Activated CD8-positive, alpha-beta T cell treated with anti-CD3 and anti-CD28 coated beads, Interleukin-2, amount 10 ng/mL, durations not matched to agents 7 days and 5 days (primary cell): ENCODE measurements at places on chromosomes 6 and 20.

- DNase-seq: no peak
Measured at GRCh38 chr6:145073811-145074210, 661.5 kb downstream of the EPM2A start.

DNA sequence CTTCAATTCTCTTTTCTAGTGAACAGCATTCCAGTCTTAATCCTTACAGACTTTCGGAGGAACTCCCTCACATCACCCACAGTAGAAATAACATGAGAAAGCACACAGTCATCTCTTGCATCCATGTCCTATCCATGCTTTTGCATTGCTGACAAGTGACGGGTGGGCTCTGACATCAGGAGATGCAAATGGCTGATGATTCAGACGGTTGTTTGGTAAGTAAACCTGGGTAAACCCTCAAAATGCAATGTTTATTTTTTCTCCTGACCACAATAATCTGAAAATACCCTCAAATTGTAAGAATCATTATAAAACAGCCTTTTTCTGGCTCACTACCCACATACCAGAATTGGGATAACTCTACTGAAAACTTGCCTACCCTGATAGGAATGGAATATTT lies 792.0 kb downstream of the MAFB start:
- DNase-seq: no peak

DNA sequence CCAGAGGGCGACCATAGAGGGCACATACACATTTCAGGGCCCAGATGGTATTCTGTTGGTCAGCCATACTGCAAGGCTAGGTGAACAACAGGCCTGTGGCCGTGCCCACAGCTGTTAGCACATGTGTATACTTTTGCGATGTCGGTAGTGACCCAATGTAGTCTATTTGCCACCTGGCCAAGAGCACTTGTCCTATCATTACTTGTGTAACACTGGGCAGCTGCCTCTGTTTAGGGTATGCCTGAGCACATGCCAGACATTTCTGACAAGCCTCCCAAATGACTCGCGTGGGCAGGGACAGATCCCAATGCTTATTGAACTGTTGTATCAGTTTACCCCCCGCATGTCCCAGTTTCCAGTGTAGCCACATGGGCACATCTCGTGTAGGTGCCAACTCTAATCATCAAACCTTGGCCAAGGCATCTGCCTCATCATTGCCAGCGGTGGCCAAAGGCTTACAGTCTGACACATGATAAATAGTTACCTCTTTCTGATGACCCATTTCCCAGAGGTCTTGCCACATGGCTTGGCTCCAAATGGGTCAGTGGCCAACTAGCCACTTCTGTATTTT lies 74.4 kb upstream of the FBXL4 start:
- DNase-seq: no peak

GRCh38 chr6:47428746-47429664 lies 48.6 kb upstream of the CD2AP start:
- DNase-seq: no peak

GRCh38 chr6:80282913-80283554 lies 176.6 kb downstream of the BCKDHB start:
- no peak for DNase-seq

GRCh38 chr6:62298745-62299392 lies 12.8 kb upstream of the KHDRBS2 start:
- DNase-seq: no peak
